Hair follicular keratinocyte (primary cell): ENCODE measurements at places on chromosomes 12 and 14. TPM values are rescaled to one million over a fixed set of nuclear protein-coding genes. Genes with fewer than 3 reads are reported as not detected.

The SMCO2 gene
- 0.31 TPM in 1 of 2 replicates, not detected in the other for total RNA-seq

The GLI1 gene
- total RNA-seq, result 0.57 and 3.4 TPM in 2 replicates

The RNU6-7 gene
- not detected in 2 replicates for total RNA-seq

The KCNK13 gene
- total RNA-seq, result not detected in 2 replicates
